ENCODE measurements at places on chromosomes 4 and X.

- no peak for DNase-seq
Observed at GRCh38 chr4:104393655-104394324, 100.9 kb downstream of the CXXC4 start.

DNA sequence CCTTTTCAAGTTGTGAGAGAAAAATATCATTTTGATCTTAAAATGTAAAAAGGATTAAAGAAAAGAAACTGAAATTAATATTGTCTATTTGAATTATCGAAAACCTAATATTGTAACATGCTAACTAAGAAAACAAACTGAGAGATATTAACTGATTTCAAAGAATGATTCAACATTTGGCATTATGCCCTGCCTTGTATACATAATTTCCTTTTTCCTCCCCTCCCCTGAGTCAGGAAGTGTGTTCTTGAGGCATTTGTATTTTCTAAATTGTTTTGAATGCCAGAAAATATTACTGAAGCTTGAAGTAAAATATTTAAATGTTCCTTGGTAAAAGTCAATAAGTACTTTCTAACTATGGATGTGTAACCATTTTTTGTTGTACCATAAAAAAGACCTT, 49.4 kb downstream of the RPS6KA3 start:
- DNase-seq = no peak

DNA sequence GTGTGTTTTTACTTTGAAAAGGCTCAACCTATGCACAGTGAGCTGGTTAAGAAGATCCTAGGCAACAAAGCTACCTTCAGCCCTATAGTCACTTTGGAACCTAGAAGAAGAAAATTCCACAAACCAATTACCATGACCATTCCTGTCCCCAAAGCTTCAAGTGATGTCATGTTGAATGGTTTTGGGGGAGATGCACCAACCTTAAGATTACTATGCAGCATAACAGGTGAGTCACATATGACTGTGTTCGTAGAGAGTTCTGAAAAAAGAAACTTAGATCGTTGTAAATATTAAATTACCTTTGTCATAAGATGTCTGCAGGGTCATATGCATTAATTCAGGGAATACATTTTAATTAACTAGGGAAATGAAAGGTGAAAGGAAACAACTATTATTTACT, 287.1 kb downstream of the ANK2 start:
- DNase-seq = no peak

GRCh38 chrX:148376342-148376741, 124.1 kb upstream of the AFF2 start:
- DNase-seq = no peak

DNA sequence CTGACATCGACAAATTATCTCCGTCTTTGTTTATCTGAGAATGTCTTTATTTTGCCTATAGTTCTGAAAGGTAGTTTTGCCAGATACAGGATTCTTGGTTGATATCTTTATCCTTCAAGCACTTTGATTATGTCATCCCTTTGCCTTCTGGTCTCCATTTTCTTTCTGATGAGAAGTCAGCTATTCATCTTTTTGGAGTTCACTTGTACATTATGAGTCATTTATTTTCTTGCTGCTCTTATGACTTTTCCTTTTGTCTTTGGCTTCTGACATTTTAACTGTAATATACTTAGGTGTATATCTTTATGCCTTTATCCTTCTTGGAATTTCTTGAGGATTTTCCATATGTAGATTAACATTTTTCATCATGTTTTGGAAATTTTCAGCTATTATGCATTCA, 51.4 kb downstream of the SHROOM4 start:
- DNase-seq = no peak

DNA sequence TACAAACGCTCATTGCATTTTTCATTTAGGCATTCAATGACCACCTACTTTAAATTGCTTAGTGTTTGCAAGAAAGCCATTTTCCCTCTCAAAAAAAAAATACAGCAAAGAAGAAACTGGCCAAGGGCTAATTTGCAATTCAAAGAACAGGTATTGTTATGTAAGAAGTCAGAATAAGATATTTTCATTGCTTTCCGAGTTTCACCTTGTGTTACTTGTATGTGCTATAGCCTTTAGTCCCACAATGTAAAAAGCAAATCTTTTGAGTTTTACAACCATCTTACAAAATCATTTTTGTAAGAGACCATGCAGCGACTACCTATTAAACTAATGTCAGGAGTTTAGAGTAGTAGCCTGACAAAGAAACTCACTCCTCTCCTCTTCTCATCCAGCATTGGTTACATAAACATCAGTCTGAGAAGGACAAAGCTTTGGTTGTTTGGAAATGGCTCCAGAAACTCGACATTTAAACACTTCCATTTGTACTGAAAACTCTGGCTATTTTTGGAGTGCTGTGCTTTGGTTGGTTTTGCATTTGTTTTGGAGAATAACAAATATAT, 15.3 kb downstream of the TENM3 start:
- DNase-seq = no peak

DNA sequence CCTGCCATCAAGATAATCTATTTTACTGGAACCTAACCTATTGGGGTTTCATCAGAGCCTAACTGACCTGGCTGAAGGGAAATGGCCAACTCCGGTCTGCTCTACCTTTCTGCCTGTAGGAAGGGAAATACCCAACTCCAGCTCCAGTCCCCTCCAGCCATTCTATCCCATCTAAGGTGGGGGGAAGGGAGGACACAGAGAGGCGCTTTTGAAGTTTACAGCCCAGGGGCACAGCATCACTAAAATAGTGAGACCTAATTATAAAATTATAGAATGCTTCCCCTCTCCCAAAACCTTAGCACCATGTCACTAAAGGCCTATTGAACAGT, 27.8 kb upstream of the ACSL4 start:
- DNase-seq = no peak

DNA sequence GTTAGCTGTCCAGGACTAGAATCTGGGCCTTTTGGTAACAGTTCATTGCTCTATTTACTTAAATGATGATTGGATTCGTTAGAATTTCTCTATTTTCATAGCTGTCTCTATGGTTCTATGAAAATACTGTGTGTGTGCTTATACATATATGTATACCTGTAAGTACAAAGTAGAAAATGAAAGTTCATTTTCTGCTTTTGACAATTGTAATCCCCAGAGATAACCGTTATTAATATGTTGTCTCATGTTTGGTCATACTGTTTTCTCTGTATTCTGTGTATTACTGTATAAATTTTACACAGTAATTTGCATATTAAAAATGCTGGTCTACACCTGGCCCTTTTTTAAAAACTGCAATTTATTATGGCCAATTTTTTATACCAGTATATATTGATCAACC, 55.4 kb downstream of the CLCN3 start:
- DNase-seq = no peak
